Neural progenitor cell (in vitro differentiated cells): ENCODE measurements at places on chromosomes 5 and 9.

- no peak for DNase-seq
Observed at GRCh38 chr5:33417632-33418031, 23.1 kb upstream of the TARS1 start.

DNA sequence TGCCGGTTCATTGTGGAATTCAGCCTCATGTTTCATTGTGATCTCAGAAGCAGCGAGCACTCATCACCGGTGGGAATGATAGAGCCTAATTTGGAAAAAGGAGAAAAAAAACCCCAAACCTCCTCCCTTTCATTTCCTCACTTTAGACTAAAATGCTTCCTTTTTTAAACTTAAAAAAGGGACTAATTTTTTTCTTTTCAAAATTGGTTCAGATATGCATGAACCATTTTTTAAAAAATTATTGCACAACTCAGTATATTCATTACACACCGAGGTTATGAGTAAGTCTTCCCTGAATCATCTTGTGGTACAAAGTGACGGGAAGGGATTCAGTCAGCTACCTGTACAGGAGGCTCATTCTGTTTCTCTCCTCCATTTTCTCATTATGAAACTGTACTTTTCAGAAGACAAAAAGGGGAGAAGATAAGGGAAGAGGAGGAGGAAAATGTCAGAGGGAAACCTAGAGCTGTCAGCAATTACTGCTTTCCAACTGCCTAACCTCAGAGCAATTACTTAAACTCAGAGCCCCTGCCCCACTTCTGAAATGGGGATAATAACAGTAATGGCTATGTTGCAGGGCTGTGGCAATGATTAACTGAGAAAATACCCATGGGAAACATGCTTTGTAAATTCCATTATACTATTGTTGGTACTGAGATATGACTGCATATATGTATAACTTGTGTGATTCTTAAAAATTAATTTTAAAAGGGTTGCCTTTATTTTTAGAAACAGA lies 24.0 kb downstream of the GALNT10 start:
- DNase-seq = no peak

DNA sequence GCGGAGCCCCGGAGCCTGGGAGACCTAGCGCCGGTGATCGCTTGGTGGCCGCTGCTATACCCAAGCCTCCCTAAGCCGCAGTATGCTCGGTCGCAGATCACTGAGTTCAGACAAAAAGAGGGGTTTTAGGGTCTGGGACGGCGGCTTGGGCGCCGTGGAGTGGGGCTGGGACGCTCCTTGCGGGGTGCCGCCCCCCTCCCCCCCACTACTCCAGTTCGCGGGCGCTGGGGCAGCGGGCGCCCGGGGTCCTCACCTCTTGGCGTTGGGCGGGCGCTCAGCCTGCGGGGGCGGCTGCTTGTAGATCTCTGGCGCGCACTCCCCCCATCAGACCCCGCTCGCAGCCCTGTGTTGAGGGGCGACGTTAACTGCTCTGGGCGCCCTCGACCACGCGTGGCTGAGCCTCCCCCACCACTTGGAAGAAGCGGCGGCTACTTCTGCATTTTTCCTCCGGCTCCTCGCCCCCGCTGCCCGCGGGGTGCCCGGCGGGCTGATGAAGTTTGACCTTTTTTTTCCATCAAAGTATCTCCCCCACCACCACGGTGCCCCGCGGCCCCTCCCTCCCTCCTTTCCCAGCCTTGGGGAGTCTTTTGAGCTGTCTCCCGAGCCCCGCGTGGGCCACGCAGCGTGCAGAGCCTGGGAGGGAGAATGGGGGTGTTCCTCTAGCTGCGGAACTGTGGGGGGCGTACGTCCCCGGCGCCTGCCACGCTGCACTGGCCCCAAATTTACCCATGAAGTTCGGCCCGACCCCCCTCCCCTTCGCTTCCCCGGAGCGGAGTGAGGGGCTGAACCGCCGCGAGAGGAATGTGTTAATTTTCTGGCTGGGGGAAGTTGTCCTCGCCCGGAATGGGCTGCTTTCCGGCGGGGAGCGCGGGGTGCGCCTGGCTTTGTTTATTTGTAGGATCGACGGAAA lies 1.2 kb downstream of the CXXC5 start:
- DNase-seq = peak; percentile 78

- DNase-seq = no peak
Observed at GRCh38 chr5:140007311-140007710, 35.8 kb downstream of the NRG2 start.

- no peak for DNase-seq
Observed at GRCh38 chr5:115507681-115508080, 36.9 kb downstream of the FEM1C start.

DNA sequence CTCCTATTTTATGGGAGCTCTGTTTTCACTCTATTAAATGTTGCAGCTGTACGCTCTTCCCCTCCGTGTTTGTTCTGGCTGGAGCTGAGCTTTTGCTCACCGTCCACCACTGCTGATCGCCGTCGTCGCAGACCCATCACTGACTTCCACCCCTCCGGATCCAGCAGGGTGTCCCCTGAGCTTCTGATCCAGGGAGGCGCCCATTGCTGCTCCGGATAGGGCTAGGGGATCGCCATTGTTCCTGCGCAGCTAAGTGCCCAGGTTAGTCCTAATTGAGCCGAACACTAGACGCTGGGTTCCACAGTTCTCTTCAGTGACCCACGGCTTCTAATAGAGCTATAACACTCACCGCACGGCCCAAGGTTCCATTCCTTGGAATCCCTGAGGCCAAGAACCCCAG lies 96.2 kb upstream of the PRDM9 start:
- DNase-seq = no peak

- DNase-seq = no peak
Observed at GRCh38 chr9:14351221-14351836, 37.4 kb upstream of the NFIB start.

DNA sequence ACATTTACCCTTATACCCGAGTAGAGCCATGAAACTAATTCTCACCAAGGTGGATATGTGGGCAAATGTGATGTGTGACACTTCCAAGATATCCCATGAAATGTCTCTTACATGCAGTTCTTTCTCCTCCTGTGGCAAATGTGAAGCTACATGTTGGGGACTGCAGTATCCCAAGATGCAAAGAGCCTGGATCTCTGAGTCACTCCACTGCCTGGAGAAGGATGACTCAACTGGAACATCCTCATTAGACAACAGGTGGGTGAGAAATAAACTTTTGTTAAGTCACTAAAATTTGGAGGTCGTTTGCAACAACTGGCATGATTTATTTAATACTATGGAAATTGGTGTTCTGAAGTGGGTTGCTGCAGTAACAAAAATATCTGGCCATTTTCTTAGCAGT lies 36.5 kb upstream of the TENT4A start:
- DNase-seq = no peak

DNA sequence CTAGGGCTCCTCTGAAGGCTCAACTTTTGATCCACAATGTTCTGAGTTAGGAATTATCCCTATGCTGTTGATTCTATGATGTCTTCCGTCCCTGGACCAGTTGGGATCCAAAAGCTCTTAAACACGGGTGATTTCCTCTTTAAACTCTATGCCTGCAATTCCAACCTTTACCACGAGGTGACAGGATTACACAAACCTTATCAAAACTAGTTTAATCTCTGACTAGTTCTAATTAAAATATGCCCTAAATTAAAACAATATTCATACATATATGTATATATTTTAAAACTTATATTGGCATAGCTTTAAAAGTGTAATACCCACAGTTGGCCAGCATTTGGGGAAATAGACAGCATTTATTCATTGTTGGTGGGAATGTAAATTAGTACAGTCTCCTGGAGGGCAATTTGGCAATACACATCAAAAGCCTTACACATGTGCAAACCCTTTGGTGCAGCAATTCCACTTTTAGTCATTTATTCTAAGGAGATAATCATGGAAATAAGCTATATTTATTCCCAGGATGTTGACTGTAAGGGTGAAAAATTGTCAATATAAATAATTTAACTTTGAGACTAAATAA lies 51.6 kb upstream of the PHYKPL start:
- peak; percentile 52 for DNase-seq

GRCh38 chr5:153974813-153975163 lies 63.9 kb downstream of the FAM114A2 start:
- DNase-seq = no peak

DNA sequence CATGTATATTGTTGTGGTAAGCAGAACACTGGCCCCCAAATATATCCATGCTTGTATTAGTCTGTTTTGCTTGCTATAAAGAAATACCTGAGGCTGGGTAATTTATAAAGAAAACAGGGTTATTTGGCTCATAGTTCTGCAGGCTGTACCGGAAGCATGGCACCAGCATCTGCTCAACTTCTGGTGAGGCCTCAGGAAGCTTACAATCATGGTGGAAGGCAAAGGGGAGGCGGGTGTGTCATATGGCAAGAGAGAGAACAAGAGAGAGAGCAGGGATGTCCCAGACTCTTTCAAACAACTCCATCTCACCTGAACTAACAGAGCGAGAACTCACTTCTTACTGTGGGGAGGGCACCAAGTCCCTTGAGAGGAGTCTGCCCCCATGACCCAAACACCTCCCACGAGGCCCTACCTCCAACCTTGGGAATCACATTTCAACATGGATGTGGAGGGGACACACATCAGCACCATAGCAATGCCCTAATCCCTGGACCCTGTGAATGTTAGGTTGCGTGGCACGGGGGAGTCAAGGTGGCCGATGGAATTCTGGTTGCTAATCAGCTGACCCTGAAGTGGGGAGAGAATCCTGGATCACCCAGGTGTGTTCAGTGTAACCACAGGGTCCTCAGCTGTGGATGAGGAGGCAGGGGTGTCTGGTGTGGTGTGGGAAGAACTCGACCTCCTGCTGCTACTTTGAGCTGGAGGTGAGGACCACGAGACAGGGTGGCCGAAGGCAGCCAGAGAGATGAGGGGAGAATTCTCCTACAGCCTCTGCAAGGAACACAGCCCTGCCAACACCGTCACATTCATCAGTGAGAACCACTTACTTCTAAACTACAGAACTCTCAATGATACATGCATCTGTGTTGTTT lies 172.8 kb downstream of the AUH start:
- no peak for DNase-seq

- DNase-seq = peak; percentile 40
Observed at GRCh38 chr5:9198394-9198793, 347.5 kb downstream of the SEMA5A start.

DNA sequence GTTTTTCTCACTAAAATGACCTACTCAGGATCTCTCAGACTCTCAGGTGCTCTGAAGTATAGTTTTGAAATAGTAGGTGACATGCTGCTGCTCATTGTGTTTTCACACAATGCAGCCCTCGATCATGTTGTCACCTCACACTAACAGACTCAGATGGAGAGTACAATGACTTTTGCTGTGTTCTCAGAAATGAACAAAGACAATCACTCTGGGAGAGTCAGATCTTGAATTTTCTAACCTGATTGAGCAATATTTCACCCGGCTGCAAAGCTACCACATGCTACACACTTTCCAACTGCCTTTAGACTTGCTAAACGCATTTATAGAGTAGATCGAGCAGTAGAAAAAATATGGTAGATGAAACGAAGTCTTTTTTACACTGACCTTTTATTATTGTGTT lies 113.4 kb downstream of the ST8SIA4 start:
- no peak for DNase-seq

DNA sequence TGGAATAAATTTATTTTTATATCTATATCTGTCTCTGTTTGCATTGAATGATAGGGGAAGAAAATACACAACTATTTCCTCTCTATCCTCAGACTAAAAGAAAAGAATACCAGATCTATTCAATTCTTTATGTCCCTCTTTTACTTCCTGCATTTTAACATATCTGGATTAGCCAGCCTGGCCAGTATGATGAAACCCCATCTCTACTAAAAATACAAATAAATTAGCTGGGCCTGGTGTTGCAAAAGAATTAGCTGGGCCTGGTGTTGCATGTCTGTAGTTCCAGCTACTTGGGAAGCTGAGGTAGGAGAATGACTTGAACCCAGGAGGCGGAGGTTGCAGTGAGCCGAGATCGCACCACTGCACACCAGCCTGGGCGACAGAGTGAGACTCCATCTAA lies 182.0 kb downstream of the LURAP1L start:
- DNase-seq = no peak

- no peak for DNase-seq
Observed at GRCh38 chr5:135568246-135568645, 10.5 kb downstream of the CXCL14 start.
